ENCODE measurements at places on chromosomes 12 and 14.

- no peak for DNase-seq
Measured at GRCh38 chr12:53940443-53941014, 1.9 kb downstream of the HOXC13 start.

- DNase-seq: no peak
Measured at GRCh38 chr12:107513184-107513583, 172.4 kb upstream of the PWP1 start.

DNA sequence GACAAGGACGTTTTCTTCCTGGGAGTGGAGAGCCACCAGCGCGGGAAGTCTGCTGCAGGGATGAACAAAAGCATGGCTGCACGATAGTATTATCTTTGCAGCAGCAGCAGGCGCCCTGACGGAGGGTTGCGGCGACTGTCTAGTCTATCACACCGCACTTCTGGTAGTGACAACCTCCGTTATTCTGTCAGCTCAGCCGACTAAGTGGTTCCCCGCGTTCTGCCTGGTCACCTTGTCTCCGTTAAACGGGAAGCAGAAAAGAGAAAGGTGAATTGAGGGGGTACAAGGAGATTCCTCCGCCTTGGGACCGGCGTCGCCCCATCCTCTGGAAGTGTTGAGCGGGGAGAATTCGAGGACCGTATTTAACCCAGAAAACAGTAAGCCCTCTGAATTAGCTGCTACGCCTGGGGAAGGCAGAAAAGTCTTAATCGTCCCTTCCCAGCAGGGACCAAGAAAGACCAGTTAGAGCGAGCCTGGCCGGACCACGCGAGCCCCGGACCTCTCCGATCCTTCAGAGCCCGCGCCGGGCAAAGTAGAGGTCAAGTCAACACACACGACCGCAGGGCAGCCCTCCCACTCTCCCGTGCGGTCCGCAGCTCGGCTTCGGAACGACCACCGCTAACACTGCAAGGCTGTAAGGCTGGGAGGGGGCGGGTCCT, 536 bp upstream of the DAAM1 start:
- peak; percentile 6 for DNase-seq

- DNase-seq: no peak
Measured at GRCh38 chr12:65125975-65126374, 4.9 kb upstream of the WIF1 start.
